ENCODE measurements at places on chromosomes 3 and 15. TPM values are rescaled to one million over a fixed set of nuclear protein-coding genes. Genes with fewer than 3 reads are reported as not detected.

- DNase-seq = no peak
Observed at GRCh38 chr15:62958528-62959363, 83.8 kb upstream of the TPM1 start.

- DNase-seq = no peak
Observed at GRCh38 chr3:49727924-49728361, 4.2 kb upstream of the GMPPB start.

GRCh38 chr3:196081002-196081833 is 672 bp downstream of the TFRC start:
- DNase-seq = peak; percentile 9

DNA sequence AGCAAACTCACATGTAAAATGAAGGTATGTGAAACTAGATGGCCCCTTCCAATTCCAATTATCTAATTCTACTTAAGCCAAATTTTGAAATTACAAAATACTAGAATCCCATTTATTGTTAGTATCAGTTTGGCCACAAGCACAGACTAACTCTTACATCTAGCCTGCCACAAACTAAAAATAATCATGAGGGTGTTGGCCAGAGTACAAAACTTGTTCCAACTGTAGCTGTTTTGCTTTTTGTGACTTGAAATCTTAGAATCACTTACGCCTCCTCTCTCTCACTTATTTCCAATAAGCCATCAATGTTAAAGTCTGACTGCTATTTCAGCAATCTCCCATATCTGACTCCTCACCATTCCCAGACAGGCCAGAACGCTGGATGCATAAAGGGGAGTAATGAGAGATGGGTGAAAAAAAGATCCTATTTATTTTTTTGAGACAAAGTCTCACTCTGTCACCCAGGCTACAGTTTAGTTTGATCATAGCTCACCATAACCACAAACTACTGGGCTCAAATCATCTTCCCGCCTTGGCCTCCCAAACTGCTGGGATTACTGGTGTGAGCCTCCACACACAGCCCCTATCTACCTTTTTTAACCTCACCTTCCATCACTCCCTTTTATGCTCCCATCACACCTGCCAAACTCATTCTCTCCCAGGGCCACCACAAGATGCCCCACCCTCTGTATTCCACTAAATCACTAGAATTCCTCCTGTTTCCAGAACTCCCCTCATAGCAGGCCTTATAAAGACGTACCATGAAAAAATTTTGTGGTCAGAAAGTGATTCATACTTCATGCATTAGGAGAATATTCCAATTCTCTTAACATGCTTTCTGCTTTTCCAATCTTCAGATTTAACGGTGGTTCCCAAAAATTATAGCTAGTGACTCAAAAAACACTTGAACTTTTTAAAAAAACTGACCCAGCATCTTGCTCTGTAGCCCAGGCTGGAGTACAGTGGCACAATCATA is 36.5 kb downstream of the ATOSA start:
- no peak for DNase-seq

- no peak for DNase-seq
Observed at GRCh38 chr15:61974759-61975158, 85.5 kb downstream of the VPS13C start.

DNA sequence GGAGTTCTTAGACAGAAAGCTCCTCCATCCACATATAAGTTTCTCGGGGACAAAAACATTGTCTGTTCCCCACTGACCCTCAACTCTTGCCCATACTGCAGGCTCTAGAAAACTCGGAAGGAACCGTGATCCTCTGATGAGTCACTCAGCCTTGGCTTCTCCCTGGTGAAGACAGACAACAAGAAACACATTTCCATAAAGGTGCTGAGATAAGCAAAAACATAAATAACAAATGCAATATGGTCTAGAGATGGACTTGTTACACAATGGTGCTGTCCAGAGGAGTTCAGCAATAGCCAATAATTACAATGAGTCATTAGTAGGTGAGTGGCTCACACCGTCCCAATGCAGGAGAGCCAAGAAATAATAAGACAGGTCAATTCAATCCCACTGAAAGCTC is 43.7 kb downstream of the MAGI1 start:
- DNase-seq = peak; percentile 27

GRCh38 chr15:60414016-60414682 is 16.4 kb upstream of the ANXA2 start:
- DNase-seq = no peak

DNA sequence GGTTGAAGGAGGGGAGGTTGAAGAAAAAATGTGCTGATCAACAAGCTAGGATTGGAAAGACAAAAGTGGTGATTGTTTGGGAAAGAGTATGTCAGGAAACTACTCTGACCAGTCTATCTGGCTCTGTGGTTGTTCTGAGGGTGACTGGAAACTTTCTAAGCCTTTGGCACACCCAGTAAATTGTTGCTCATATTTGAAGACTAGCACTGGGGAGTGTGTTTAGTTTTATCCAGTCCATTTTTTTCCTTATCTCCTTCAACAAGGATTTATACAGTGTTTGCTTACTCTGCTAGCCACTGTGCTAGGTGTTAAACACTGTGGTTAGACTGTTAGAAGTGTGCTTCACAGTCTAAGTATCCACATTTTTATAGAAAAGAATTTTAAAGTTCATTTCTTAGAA is 28.8 kb downstream of the PPM1L start:
- no peak for DNase-seq

GRCh38 chr3:26535151-26535550 is 87.4 kb upstream of the LRRC3B start:
- DNase-seq = no peak

Gene FAM240A
- not detected for total RNA-seq

Gene ALDH1L1
- total RNA-seq = not detected

Gene LTF
- not detected for total RNA-seq

Gene ALDH1A3
- 27.1 TPM for total RNA-seq

Gene XCR1
- not detected for total RNA-seq

Gene GOLGA8Q
- not detected for total RNA-seq

All from glomerular endothelial cell (primary cell).